Stimulated activated CD8-positive, alpha-beta memory T cell treated with anti-CD3 and anti-CD28 coated beads, Interleukin-4, amount 100 ng/mL, for 1 hour (primary cell): ENCODE measurements at places on chromosomes 7 and 10.

DNA sequence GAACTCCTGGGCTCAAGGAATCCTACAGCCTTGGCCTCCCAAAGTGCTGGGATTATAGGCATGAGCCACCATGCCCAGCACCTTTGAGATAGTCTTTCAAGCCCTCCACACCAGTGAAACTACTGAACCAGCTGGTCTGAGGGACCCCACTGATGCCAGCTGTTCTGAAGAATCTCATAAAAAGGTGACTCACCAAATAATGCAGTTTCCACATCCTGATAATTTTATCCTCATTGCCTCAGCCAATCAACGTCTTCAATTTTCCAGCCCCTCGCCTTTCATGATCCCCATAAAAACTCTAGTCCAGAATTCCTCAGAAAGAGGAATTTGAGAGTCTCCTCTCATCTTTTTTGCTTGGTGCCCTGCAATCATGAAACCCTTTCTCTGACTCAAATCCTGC is 1691.6 kb upstream of the LRRTM3 start:
- no peak for DNase-seq

DNA sequence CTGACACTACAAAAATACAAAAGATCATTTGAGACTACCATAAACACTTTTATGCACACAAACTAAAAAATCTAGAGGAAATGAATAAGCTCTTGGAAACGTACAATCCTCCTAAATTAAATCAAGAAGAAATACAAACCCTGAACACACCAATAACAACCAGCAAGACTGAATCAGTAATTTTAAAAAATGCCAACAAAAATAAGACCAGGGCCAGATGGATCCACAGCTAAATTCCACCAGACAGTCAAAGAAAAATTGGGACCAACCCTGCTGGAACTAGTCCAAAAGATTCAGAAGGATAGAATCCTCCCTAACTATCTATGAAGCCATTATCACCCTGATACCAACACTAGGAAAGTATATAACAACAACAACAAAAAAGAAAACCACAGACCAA is 277.4 kb downstream of the AGMO start:
- DNase-seq: no peak

DNA sequence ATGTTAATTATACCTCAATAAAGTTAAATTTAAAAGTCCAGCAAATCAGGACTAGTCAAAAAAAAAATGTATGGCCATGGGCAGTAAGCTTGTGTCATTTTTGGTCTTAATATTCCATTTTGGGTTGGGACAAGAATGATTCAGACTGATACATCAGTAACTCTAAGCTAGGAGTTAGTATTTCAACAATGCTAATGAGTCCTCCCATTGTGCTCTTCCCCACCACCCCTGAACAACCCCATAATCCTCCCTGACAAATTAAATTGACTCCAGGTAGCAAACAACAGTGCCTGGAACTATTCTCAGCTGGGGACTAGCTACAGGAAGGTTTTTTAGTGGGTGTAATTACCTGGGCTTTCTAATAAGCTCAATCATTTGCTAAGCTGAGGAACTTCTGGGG is 30.7 kb upstream of the KCNIP2 start:
- DNase-seq: no peak

DNA sequence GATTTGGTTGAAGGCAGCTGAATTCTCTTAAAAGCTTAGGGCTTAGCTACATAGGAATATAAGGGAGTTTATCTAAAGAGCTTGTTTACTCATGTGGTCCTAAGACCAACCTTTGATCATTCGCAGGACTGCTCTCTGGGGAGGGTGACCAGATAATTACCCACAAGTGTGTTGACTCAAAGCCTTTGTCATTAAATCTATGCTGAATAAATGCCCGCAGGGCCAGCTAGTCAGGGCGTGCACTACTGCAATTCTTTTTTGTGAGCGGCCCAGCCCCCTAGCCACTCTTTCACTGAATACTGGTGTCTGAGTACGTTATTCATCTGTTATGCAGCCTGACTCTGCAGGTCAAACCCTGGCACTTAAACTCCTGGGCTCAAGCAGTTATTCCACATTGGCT is 69.6 kb downstream of the AKAP9 start:
- DNase-seq: no peak

DNA sequence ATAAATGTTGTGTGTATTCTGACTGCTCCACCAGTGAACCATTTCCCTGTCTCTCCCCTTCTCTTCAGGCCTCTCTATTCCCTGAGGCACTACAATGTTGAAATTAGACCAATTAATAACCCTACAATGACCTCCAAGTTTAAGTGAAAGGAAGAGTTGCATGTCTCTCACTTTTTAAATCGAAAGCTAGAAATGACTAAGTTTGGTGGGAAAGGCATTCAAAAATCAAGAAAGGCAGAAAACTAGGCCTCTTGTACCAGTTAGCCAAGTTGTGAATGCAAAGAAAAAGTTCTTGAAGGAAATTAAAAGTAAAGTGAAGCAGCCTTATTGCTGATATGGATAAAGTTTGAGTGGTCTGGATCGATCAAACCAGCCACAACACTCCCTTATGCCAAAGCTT is 198.3 kb upstream of the YAE1 start:
- no peak for DNase-seq
